SHP77 (cell line): ENCODE measurements at places on chromosomes 3 and 15.

- DNase-seq = no peak
Measured at GRCh38 chr3:185778821-185779220, 46.0 kb downstream of the IGF2BP2 start.

- no peak for DNase-seq
Measured at GRCh38 chr3:77283108-77283507, 243.2 kb downstream of the ROBO2 start.

DNA sequence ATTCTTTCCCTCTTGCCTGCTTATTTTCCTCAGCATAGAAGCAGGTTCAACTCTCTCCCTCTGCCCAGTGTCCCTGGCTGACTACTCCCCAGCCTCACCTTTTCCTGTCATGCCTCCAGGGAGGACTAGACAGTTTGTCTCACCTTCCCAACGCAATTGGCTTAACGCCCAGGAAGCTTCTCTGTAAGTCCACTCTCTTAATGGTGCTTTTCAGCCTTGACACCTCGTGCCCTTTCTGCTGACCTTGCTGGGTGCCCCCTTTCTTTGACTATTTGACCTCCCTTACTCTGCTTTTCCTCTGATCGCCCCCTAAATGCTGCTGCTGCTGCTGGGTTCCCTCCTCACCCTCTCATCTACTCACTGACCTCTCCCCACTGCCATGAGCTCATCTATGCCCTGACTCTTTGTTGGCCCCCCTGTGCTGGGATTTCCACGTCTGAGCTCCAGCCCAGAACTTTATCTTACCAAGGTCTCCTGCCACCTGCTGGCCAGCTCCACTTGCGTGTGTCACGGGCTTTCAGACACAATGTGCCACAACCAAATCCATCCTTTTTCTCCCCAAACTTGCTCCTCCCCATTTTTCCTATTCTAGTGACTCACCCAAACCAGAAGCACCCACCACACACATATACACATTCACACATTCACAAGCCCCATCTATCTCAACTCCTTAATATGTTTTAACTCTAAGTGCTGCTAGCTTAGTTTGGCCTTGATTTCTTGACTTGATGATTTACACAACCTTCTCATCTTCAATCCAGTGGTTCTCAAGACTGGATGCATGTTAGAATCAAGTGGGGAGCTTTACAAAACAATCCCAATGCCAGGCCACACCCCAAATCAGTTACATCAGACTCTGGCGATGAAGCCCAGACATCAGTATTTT is 16.6 kb downstream of the EPB42 start:
- DNase-seq = no peak

GRCh38 chr15:60392601-60392985 is 5.2 kb downstream of the ANXA2 start:
- peak; percentile 54 for DNase-seq

DNA sequence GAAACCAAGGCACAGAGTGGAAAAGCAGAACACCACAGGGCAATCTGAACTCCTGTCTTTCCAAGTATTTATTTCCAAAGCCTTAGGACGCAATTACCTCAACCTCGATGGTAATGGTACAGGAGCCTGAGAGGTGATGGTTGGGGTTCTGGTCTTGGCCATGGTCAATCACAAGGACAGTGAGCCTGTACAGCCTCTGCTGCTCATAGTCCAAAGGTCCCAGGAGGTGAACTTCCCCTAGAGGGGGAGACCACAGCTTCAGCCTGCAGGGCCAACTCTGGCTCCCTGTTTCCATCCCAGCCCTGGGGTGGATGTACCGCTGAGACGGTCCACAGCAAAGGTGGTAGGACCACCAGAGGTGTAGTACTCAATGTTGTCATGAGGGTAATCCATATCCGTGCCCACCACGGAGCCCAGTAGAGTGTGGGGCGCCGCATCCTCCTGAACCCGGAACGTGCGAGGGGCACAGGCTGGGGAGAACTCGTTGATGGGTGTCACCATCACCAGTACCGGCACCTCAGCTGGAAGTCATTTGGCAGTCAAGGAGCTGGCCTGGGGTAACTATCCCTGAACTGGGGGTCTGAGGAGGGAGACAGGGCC is 6.1 kb downstream of the CDHR4 start:
- DNase-seq = no peak

DNA sequence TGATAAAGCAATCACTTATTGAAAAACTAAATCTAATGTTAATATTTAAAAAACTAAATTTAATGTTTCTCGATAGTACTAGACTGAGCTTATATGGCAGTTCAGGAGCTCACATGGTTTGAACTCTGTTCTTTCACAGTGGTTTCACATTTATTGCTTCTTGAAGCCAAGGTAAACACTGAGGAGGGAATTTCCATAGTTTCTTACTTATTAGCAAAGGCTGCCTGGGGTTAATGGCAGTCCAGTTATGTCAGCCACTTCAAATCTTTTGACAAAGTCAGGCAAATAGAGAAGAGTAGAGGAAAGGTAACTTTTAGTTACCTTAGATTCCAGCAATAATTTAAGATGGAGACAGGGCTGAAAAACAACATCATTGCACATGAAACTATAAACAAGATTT is 831.5 kb downstream of the ROBO2 start:
- DNase-seq = no peak

DNA sequence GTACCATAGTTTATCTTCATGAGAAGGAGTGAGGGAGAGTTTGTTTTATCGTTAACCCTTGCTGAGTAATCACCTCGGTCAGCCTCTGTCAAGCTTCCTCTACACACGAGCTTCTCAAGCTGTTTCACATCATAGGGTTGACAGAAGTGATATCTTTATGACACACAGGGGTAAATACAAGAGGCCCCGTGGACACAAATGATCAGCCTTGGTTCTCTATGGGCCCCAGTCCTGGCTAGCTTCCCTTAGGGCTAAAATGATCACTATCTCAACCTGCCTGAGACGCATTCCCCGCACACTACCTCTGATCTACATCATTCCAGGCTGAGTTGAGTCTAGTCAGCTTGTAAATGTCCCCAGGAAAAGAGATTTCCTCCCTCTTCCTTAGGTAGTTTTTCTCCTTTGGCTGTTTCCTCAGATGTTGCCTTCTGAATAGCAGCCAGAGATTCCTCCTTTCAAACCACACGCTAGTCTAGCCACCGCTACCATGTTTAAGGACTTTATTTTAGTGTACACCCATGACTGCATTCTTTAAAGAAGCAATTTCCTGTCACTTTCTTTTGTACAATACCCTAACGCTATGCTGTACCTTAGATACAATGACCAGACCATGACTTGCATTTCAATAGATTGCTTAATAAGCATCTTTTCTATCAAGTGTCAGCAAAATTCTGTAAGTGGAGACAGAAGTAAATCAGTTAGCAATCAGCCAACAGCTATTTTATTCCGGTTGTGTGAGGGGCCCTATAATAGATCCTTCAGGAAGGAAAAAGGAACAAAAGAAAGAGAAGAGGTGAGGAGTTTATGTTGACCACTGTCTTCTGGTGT is 35.1 kb upstream of the PPARG start:
- no peak for DNase-seq

- DNase-seq = no peak
Measured at GRCh38 chr3:140225996-140226395, 291.0 kb downstream of the CLSTN2 start.

DNA sequence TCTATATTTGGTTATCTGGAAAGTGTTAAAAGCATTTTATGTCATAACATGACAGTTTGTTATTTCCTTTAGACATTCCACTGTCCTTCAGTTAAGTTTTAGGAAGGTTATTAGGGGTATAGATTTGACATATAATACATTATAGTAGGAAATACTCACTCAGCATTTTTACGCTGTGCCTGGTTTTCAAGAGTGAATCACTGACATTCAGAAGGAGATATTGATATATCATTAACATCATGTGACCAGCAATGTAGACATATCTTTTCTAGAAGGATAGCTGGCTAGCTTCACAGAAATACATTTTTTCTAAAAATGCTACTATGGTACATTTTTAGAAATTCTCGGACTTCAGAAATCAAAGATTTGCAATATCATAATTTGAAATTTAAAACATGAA is 57.6 kb downstream of the OPA1 start:
- DNase-seq = no peak

GRCh38 chr15:50186752-50187151 is 4.8 kb downstream of the SLC27A2 start:
- no peak for DNase-seq

DNA sequence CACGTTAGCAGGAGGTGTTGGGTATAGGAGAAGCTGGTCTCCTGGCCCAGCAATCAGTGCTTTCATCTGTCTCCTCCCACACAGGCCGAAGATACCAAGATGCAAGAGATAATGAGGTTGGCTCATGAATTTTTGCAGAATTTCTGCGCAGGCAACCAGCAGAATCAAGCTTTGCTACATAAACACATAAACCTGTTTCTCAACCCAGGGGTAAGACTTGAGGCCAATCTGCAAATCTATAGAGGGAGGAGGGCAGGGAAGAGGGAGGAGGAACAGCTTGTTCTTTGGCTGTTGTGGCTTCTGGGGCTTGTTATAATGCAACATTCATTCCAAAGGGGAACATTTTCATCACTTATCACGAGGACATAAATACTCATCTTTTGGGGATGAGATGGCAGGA is 195.3 kb downstream of the ITPR1 start:
- no peak for DNase-seq

GRCh38 chr3:89702404-89702803 is 595.0 kb downstream of the EPHA3 start:
- no peak for DNase-seq

- no peak for DNase-seq
Measured at GRCh38 chr15:39474657-39475056, 106.2 kb upstream of the THBS1 start.

DNA sequence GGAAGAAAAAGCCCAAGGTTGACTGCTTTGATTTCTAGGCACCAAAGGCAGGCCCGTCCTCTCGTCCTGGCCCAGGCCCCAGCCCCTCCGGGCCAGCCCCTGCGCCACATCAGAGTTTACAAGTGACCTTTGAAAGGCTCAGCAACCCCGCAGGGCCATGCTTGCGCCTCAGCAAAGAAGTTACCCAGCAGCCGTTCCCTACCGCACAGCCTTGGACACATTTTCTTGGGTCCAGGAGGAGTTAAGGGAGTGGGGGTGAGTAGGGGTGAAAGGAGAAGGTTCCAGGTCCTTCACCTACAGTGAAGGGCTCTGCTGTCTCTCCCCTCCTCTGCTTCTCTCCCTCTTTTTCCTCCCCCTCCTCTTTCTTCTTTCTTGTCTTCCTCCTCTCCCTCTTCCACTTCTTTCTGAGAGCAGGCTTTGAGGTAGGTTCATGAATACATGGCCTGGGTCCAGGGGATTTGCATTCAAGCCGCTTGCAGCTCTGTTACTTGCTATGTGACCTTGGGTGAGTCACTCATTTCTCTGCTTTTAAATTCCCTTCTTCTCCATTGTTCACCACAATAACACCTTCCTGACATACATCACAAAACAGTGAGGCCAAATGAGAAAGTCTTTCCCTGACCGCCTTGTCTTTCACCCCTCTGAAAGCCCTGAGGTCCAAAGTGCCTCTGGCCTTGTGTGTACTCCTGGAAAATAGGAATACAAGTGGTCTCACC is 223.3 kb upstream of the TPRG1 start:
- no peak for DNase-seq

GRCh38 chr3:112362221-112362620 is 29.3 kb downstream of the CD200 start:
- no peak for DNase-seq

DNA sequence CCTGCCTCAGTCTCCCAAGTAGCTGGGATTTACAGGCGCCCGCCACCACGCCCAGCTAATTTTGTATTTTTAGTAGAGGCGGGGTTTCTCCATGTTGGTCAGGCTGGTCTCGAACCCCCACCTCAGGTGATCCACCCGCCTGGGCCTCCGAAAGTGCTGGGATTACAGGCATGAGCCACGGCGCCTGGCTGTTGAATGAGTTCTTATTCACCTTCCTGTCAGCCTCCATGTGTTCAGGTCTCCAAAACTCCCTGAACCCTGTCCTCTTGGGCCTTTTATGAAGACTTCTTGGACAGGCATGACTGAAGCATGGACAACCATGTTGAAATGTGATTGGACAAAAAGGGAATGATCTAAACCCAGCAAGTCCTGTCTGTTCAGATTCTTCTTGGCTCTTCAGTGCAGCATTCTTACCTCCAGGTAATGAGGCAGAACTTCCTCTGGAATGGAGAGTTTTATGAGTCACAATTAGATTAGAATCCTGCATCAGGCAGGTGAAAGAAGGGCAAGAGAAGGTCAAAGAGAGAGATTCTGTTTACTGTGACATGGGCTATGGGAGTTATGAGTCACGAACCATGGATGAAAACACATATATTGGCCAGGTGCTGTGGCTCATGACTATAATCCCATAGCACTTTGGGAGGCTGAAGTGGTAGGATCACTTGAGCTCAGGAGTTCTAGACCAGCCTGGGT is 23.1 kb upstream of the EIF4A2 start:
- no peak for DNase-seq

DNA sequence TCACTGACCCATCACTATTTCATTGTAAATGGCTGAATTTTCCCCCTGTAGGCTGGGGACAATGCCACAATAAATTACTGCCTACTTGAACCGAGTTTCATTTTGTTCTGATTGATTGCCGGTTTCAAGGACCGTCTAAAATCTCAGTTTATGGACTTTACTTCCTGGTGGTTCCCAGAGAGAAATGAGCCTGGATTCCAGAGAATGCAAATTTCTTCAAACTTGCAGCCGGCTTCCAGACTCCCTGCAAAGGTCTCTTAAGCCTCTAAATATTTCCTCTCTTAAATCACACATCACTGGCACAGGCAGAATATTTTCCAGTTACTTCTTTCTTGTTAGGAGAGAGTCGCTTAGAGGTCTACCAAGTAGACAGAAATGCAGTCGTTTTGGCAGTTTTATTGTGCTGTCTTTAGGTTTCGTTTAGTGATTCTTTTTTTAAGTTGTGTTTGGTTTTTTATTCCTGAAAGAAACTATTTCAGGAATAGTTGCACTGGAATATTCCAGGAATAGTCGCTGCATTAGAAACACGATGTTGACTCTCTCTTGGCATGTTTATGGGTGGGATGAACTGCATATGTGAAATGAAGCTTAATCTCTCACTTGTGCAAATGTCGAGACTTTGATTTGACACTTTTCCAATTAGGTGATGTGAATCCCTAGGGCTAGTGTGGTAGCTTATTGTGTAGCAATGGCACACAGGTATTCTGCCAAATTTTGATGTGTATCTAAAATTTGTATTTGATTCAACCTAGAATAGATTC is 284.1 kb upstream of the NR2E3 start:
- DNase-seq = no peak

DNA sequence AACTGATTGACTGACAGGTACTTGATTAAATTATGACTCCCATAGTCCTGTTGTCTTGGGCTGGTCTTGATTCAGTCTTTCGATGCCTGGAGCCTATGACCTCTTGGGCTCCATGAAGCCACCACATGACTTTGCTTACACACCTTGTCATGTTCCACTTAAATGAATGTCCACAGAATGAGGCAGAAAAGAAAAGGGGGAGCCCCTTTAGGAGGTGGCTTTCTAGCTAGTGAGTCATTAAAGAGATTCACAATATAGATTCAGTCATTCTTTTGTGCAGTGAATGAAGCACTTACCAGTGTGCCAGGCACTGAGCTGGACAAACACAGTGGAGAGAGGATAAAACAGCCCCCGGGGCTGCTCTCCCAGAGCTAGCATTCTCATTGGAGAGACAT is 17.1 kb downstream of the VIPR1 start:
- DNase-seq = no peak
